ENCODE measurements at places on chromosomes 1 and 21.

DNA sequence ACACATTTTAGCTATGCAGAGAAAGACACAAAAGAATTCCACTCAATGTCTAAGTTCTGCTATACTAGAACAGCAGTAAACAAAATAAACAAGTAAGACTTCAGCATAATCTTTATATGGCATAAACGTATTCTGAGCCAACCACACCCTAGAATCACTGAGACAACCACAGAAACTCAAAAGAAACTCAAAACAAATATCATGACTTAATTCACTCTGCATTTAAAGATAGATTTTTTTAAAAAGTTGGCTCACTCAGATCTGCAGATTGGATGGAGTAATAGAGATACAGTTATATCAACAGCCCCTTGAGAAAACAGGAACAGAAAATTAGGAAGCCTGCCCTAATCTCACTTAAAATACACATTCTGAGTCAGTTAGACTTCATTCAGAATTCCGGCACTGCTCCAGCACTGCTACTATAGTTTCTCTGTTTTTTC is 95.0 kb downstream of the COL24A1 start:
- DNase-seq, result no peak

DNA sequence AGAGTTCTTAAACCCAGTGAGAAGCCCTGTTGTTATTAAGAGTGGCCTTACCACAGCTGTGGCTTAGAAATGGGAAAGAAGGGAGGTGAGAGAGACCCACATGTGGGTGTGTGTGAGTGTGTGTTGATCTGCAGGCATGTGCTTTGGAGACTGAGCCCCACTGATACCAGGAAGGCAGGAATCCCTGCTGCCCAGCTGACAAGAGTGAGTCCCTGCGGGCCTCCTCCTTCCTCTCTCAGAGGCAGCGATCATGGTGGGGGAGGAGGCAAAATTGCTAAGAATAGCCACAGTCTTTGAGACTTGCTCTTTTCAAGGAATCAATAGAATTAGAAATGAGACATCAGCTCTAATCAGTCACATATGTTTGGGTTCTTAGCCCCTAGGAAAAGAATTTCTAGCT is 87.0 kb upstream of the WARS2 start:
- DNase-seq, result no peak

- DNase-seq, result no peak
Observed at GRCh38 chr21:41045534-41046268, 122.3 kb upstream of the BACE2 start.

DNA sequence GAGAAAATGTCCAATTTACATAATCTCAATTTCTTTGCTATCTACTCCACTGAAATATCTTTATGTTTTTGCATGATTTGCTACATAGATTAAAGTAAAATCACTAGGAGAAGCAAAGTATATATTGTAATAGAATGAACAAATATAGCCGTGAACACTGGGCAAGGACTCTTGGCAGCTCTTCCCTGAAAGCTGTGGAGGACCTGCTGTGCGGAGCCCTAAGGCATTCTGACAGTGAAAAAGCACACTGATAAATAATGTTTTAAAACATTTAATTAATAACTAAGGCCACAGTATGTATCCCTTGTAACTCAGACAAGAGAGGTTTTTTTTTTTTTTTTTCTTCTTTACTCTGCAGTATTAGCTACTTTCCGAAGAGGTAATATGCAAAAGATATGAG is 256.1 kb upstream of the DPYD start:
- no peak for DNase-seq

DNA sequence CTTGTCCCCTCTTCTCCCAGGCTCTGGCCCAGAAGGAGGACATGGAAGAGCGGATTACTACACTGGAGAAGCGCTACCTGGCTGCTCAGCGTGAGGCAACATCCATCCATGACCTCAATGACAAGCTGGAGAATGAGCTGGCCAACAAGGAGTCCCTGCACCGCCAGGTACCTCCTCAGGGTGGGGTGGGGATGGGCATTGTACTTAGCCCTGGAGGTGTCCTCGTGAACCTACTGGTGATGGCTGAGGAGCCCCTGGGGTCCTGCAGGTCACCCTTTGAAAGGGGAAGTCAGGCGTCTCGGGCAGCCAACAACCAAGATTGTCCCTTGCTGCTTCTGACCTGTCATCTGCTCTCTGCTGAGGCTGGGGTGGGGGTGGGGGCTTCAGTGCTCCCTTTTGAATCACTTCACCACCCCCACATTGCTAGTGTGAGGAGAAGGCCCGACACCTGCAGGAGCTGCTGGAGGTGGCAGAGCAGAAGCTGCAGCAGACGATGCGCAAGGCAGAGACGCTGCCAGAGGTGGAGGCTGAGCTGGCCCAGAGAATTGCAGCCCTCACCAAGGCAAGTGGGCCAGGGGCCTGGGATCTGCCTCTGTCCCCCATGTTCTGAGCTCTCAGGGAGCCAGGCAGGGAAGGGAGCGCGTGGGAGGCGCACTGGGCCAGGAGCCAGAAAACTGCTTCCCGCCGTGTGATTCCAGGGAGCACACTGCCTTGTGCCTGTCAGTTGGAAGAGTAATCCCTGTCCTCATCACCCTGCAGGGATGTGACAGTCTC is 19.7 kb downstream of the PPFIA4 start:
- DNase-seq, result no peak

DNA sequence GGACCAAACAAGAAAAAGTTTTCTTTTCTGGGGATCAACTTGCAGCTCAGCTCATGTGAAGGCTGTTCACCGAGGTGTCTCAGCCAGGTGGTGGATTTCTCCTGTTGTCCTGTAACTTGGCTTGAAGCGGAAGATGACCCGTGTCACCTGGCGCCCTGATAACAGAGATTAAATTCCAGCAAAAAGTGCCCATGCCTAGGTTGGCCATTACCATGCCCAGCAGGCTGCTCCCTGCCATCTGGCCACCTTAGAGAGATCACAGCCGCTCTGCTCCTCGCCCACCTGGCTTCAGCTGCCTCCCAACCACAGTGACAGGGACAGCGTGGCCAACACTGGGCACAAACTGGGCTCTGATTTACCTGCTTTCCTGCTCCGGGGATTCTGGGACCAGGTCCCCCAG is 149.5 kb downstream of the ZBTB18 start:
- DNase-seq, result no peak

DNA sequence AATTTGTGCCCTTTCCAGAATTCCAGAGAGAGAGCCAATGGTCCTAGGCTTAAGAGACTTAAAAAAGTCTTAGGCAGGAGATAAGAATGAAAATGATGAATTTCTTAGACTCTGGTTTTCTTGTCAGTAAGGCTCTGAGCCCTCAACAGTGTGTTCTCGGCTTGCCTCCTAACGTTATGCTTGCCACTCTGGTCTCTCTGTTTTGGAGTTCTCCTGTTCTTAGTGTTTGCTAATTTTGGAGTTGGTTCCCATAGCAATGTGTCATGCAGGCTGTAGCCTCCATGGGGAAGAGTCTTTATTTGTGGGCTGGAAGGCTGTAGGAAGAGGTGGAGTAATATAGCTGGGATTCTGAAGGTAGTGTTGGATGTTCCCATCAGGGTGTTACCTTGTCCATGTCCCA is 19.9 kb downstream of the TBX19 start:
- no peak for DNase-seq

GRCh38 chr1:15212954-15213291 is 34.1 kb upstream of the FHAD1 start:
- DNase-seq, result no peak

DNA sequence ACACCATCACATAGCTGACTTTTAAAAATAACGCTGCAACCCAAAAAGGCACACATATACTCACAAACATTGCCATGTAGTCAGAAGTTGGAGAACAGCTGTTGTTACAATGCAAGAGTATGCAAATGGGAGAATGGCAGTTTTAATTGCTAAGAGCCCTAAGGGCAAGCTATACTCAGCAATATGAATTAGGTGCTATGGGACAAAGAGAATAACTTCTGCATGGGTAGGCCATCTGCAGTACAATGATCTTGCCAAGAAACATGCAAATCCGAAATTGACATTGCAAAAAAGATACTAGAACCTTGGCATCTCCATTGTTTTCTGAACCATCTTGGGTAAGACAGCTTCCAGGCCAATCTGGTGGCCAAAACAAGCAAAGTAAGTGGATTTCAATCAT is 697.8 kb downstream of the LRRIQ3 start:
- no peak for DNase-seq

DNA sequence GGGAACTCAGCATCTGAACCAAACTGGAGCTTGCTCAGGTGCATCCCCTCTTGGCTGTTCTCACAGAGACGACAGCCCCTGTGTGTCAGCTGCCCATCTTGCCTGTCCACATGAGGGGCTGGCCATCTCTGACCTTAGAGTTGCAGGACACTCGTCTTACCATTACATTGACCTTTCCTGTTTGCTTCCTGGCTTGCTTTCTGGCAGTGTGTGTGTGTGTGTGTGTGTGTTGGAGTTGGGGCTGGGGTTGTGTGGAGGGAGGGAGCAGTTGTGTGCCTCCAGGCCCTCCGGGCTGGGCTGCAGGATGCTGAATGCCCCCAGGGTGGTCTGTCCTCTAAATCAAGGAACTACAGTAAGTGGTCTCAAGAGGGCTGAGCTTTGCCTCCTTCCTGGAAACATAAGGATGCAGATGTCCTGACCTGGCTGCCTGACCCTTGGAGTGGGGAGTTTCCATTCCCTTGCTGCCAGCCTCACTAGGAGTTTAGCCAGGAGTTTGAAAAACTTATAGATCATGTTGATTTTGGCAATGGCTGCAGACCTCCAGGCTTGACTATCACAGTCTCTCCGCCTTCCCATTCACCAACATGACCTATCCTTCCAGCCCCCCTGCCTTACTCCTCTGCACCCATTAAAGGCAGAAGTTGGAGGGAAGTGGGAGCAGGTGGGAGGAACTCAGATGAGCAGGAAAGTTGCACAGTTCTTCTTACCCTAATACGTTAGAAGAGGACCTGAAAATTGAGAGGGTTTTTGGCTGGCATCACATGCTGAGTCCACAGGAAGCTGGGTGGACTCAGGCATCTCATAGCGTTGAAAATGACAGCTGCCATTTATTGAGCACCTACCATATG is 19.0 kb downstream of the RASSF5 start:
- no peak for DNase-seq

DNA sequence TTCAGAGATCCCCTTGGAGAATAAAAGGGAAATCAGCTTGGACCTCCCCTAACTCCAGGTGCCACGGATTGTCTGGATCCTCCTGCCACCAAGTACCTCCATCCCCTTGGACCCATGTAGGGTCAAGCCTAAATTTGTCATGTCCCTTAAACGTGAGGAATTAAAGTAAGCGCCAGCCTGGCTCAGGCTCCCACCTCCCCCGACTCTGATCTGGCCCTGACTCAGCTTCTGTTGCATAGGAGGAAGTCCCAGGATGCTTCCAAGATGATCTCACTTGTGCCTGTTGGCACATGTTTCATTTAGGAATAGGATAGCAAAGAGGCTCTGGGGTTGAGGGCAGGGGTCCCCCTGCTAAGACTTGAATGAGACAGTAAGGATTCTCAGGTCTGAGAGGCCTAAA is 231.9 kb upstream of the JUN start:
- no peak for DNase-seq

- DNase-seq, result no peak
Observed at GRCh38 chr1:180953291-180954004, 40.8 kb downstream of the KIAA1614 start.

- DNase-seq, result no peak
Observed at GRCh38 chr1:177341773-177342172, 171.0 kb downstream of the BRINP2 start.

DNA sequence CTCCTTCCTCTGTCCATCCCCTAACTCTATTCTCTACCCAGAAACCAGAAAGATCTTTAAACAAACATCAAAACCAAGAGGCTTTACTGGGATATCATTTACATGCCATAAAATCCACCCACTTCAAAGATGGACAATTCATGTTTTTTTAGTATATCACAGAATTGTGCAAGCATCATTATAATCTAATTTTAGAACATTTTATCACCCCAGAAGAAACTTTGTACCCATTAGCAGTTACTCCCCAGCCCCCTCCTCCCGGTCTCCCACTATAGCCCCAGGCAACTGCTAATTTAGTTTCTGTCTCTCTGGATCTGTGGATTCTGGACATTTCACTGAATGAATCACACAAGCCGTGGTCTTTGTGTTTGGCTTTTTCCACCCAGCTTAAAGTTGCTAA is 4.8 kb upstream of the SELENON start:
- no peak for DNase-seq

- DNase-seq, result no peak
Observed at GRCh38 chr21:22871692-22872091, 1873.5 kb downstream of the NCAM2 start.

DNA sequence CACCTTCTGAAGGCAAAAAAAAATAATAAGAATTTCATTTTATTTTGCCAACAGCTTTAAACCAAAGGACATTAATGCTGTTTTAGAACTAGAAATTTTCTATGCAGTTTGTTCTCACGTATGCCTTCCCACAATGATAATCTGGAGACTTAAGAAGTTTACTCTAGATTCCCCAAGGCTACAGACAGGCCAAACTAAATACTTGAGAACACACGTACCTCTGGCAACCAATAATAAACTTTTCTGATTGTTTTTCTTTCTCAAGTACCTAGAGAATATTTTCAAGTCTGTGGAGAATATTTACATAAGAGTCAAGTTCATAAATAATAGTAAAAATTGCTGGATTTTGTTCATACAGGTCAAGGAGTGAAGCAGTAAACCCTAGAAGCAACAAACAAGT is 15.9 kb downstream of the CLDN8 start:
- no peak for DNase-seq

- DNase-seq, result no peak
Observed at GRCh38 chr1:115496904-115497527, 144.8 kb upstream of the VANGL1 start.

GRCh38 chr1:43990271-43991199 is 864 bp upstream of the CCDC24 start:
- DNase-seq, result no peak

Measured in T-helper 2 cell (primary cell).